Fibroblast of skin of left biceps (primary cell): ENCODE measurements at places on chromosomes 2 and 18.

DNA sequence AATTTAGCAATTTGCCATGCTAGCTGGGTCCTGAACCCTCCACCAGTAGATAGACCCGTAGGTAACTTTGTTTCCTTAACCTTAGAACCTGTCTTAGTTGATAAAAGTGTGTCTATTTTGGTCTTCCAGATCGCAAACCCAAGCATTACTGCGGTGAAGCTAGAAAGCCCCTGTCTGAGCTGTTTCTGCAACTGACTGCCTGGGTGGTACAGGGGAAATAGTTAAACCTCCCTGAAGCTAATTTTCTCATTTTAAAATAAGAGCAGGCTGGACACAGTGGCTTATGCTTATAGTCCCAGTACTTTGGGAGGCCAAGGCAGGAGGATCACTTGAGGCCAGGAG is 101.7 kb upstream of the MSH2 start:
- no peak for DNase-seq

- DNase-seq, result no peak
Measured at GRCh38 chr2:30514848-30515435, 67.9 kb downstream of the LCLAT1 start.

DNA sequence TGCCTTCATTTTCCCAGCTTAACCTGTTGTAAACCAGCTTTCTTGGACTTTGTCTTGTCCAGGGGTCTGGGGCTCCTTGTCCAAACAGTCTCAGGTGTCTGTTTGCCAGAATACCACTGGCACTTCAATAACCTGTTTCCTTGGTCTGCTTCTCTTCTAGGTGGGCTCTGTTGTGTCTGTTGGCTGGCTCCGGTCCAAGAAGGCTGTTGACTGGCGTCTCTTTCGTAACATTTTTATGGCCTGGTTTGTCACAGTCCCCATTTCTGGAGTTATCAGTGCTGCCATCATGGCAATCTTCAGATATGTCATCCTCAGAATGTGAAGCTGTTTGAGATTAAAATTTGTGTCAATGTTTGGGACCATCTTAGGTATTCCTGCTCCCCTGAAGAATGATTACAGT is 17.0 kb downstream of the SLC20A1 start:
- no peak for DNase-seq

DNA sequence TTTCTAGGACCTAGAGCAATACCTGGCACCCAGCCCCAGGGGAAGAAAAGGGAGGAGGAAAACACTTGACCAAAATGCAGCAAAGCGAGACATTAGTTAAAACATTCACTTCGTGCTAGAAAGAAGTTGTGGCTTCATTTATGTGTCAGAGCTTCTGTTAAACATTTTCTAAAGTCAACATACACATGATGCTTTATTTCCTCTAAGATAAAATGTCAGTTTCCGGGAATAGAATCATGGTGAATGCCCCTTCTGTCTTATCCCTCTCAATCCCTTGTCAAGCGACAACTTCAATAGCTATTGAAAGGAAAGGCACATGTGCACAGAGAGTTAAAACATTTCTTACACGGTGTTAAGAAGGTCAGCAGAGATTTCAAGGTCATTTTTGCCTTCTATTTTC is 404.6 kb upstream of the CWC22 start:
- no peak for DNase-seq

DNA sequence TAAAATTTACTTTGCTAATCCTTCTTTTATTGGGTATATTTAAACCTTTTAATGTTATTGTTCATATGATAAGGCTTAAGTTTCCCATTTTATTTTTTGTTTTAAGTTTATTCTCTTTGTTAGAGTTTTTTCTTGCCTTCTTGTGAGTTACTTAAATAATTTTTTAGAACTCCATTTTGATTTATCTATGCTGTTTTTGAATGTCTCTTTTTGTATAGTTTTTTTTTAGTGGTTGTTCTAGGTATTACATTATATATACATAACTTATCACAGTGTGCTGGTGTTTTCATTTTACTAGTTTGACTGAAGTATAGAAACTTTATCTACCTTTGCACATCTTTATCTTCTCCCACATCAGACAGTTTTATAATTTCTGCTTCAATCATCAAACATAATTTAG is 49.4 kb upstream of the TGFA start:
- no peak for DNase-seq

DNA sequence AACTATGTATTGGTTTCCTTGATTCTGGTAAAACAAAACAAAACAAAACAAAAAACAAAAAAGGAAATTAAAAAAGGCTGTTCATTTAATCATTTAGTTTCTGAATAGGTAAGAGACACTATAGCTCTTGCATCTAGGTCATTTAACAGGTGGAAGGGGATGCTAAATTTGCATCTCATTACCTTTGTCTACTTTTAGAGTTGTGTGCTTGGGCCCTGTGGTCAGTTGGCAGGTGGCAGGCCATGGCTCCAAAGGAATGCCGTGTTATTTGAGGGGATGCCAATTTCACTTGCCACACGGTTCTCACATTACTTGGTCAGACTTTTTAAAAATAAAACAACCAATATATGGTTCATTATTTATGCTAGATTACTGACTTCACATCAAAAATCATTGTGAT is 9.2 kb downstream of the GALNT13 start:
- DNase-seq, result no peak
